ENCODE measurements at places on chromosomes 2 and 18. TPM values are rescaled to one million over a fixed set of nuclear protein-coding genes. Genes with fewer than 3 reads are reported as not detected.
A peak's percentile ranks its signal among the peaks of the same experiment; 100 is the strongest.

YPEL5 gene
- 36.1 TPM for total RNA-seq

CENPO gene
- total RNA-seq = 52.2 TPM

PDE11A gene
- total RNA-seq = 0.62 TPM

CNTNAP5 gene
- total RNA-seq = not detected

AMER3 gene
- not detected for total RNA-seq

SERPINB5 gene
- not detected for total RNA-seq

KIF1A gene
- 41.1 TPM for total RNA-seq

NYAP2 gene
- total RNA-seq = 0.07 TPM

DNA sequence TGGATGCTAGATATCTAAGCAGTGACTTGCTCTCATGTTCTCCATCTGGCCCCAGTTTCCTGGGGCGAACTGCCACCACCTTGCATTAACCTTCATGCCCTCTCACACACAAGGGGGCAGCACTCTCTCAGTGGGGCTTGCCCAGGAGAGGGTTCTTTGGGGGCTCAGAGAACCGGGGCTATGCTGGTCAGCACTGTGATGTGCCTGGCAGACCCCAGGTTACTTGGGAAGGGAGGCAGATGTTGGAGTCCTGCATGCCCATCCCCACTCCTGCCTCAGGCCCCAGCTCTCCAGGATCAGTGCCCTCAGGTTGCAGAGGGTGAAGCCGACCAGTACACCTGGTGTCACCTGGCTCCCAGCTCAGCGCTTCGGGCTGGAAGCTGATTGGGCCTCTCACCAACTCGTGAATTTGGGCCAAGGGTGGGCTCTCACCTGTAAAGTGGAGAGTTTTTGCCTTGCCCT is 396.2 kb upstream of the HS6ST1 start:
- no peak overlapping the region for H3K27ac ChIP-seq
- H3K4me1 ChIP-seq = no peaks in the 10 kb centered on the region

DNA sequence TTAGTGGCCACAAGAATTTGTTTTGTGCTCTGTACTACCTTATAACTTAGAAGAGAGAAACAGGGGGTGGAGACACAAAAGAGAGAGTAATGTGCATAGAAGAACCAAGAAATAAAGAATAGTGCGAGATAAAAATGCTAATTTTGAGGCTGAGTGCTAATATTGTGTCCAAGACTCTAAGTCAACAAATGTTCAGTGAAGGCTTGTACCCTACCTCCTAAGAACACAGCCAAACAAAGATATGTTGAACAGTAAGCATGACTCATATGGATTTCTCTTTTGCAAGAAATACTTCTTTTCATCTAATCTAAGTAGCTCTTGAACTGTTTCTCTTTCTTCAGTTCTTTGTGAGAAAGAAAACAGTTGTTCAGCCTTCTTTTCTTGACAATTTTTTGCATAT is 45.2 kb downstream of the GAREM1 start:
- H3K4me1 ChIP-seq = peaks cover 8% of the 10 kb centered on the region
- no peaks in the 10 kb centered on the region for H3K36me3 ChIP-seq
- no peak overlapping the region for H3K27ac ChIP-seq
- no peak overlapping the region for H3K4me3 ChIP-seq

DNA sequence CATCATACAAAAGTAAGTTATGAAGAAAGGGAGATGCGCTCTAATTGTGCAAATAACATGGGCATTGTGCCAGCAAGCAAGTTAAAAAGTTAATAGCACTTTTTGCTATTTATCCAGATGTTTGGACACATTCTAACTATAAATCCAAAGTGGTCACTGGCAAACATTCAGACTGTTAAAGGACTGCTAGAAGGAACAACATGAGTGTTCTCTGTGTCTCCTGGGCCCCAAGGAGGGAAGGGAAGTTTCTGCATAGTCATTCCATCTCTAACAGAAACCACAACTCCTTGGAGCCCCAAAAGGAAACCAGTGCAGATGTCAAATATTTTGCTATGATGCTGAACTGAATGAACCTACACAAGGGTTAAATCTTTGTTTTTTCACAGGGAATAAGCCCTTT is 213.3 kb upstream of the HNRNPA3 start:
- no peaks in the 10 kb centered on the region for H3K4me1 ChIP-seq
- H3K36me3 ChIP-seq = no peaks in the 10 kb centered on the region
- DNase-seq = no peak
- no peaks in the 10 kb centered on the region for H3K27me3 ChIP-seq
- no peak overlapping the region for H3K4me3 ChIP-seq
- no peak overlapping the region for H3K27ac ChIP-seq

DNA sequence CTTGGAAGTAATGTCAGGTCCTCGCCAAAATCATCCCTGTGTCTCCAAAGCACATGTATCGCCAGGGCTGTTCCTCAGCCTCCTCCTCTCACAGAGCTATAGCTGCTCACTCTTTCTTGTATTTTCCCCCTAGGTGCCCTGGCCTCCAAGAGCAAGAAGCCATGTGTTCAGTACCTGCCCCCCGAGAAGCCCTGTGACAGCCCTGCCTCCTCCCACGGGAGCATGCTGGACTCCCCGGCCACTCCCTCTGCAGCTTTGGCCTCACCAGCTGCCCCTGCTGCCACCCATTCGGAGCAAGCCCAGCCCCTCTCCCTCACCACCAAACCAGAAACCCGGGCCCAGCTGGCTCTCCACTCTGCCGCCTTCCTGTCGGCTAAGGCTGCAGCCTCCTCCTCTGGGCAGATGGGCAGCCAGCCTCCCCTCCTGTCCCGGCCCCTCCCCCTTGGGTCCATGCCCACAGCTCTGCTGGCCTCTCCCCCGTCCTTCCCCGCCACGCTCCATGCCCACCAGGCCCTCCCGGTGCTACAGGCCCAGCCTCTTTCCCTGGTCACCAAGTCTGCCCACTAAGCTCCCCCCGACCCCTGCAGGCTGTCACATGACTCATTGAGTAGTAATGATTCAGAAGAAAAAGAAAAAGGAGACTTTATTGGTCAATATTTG is 18.8 kb downstream of the TGOLN2 start:
- no peak overlapping the region for H3K4me3 ChIP-seq
- no peak for DNase-seq
- H3K4me1 ChIP-seq = no peaks in the 10 kb centered on the region
- peak overlapping the region; percentile 38 for H3K27ac ChIP-seq
- H3K36me3 ChIP-seq = no peaks in the 10 kb centered on the region

DNA sequence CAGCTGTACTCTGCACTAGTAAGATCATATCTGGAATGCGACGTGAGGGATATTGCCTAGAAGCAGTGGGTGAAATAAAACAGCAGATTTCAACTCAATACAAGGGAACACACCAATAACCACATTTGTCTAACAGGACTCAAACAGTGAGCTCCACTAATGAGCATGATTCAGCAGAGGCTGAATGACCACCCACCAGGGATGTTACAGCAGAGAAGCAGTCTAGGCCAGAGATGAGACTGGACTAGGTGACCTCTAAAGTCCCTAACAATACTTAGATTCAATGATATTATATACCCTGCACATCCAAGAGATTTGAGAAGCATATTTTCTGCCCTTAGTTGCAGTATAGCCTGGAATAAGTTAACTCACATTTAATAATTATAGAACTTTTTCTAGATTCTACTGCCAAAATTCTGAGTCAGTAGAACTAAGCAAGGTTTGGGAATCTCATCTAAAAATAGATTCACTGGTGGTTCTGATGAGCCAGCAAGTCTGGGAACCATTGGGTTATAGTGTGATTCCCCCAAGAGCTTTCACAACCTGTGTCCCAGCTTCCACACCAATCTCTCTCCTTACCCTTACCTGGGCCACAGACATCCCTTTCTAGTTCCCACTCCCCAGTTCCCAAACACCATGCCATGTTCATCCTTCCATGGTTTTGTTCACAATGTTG is 6.3 kb downstream of the THOC1 start:
- H3K4me1 ChIP-seq = peaks cover 2% of the 10 kb centered on the region
- H3K27ac ChIP-seq = no peak overlapping the region

DNA sequence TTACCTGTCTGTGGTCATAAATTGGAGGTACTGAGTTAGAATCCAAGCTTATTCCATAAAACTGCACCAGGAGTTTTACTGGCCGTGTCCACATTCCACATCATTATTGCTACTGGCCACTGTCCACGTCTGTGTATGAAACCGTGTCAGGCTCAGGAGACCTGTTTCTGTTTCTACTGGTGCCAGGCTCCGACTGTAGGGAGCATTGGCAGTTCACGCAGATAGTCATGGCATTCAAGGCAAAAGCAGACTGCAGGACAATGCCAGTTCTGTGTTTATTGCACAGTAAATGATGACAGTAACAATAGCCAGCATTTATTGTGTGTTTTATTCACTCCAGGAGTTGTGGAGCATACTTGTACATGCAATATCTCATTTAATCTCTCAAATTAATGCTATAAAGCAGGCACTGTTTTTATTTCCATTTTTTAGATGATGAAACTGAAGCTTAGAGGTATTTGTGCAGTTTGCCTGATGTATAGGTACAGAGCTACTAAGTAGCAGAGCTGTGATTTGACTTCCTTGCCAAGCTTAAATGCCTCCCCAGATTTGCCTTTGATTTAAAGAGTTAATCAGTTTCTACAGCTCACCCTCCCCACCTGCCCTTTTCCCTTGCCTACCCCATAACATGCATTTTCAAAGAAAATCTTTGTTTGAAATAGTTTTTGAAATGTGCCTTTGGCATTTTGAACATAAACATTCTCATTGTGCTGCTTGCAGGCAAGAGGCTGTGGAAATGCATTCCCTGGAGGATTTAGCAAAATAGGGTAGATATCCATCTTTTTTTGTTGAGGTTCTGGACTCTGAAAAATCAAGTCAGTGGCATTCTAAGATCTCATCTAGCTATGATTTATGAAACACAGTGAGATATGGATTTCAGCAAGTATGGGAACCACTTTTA is 55.5 kb downstream of the MAP4K4 start:
- H3K36me3 ChIP-seq = peaks cover 4% of the 10 kb centered on the region
- no peak overlapping the region for H3K4me3 ChIP-seq

GRCh38 chr2:20212871-20213503 is 11.9 kb downstream of the SDC1 start:
- H3K27me3 ChIP-seq = no peaks in the 10 kb centered on the region
- DNase-seq = no peak
- no peak overlapping the region for H3K27ac ChIP-seq
- H3K4me3 ChIP-seq = no peak overlapping the region

DNA sequence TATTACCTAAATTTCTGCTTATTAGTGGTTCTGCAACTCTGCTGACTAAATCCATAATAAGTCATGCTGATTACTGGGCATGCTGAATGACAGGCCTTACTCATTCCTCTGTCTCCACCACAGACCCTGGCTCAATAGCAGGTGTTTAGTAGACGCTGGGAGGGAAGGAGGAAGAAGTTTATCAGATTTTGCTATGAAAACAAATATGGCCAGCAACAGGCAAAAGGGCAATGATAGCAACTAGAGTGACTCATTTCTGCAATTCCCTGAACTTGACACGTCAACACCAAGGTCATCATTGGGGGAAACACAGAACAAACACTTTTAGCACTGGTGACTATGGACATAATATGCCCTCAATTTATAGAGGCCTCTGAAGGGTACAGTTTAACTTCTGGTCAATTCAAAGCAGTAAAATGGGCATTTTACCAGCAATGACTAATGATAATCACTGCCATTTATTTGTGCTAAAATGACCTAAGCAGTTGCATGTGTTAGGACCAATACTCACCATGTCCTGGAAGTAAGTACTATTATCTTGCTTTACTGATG is 35.2 kb downstream of the TMEM163 start:
- DNase-seq = no peak
- no peak overlapping the region for H3K4me3 ChIP-seq
- H3K4me1 ChIP-seq = no peaks in the 10 kb centered on the region
- no peaks in the 10 kb centered on the region for H3K36me3 ChIP-seq
- H3K27me3 ChIP-seq = no peaks in the 10 kb centered on the region

DNA sequence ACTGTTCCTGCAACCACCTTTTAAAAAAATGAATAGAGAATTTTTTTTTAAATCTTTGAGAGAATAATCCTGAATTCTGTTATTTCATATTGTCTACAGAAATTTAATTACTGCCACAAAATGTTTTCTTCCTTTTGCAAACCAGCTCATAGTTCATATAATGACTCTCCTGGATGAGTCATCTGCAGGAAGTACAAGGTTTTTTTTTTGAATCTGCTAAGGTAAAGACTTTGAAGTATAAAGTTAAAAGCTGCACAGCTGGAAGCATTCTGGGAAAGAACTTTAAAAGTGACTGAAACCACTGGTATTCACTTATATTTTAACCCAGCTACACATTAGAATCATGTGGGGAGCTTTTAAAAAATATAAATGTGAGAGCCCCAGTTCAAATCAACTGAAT is 25.4 kb downstream of the SESTD1 start:
- no peak overlapping the region for H3K4me3 ChIP-seq
- H3K27me3 ChIP-seq = no peaks in the 10 kb centered on the region
- no peaks in the 10 kb centered on the region for H3K36me3 ChIP-seq
- DNase-seq = no peak
- H3K27ac ChIP-seq = no peak overlapping the region

DNA sequence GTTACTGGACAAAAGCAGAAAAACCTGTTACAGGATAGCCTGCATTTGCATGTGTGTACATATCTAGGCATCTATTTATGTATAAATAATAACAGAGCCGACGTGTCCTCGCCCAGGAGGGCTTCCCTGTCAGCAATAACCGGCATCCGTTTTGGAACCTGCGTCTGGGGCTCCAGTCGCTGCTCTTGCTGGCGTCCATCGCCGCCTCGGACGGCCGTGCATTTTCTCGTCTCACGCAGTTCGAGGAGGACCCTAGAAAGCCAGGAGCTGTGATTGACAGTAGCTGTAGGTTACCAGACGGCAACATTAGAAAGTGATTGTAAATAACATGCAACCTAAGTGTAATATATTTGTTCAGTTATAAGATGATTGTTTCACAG is 132.6 kb downstream of the NFATC1 start:
- no peak overlapping the region for H3K4me3 ChIP-seq
- no peaks in the 10 kb centered on the region for H3K36me3 ChIP-seq
- H3K27me3 ChIP-seq = peaks cover 34% of the 10 kb centered on the region
- H3K4me1 ChIP-seq = no peaks in the 10 kb centered on the region

DNA sequence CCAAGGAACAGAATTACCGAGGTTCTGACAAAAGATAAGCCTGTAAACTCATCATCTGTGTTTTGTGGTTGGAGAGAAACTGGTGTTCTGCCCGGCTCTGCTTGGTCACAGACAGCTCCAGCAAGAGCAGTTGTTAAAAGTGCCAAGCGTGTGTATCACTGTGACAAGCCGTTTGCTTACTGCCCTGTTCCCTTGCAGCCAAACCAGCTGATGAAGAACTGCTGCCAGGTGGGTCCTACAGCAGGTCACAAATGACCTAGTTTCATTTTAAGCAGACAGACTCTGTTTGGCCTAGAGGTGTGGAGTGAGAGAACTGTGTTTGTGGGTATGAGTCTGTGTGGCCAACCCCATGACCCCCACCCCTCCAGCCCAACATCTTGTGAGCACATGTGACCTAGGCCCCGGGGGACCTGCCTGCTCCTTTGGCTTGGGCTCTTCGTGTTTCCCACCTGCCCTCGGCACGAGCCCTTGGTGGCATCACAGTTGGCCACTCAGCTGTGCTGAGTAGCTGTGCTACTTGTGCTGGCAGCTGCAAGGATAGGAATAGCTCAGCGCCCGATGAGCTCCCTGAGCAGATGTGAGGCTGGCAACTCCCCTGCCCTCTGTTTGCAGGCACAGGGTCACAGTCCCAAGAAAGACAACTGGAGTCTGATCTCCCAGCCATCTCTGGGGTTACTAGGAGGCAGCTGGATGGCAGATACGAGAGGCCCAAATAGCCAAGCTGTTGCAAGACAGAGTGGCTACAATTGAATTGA is 9.7 kb downstream of the OXER1 start:
- no peak for DNase-seq
- H3K36me3 ChIP-seq = no peaks in the 10 kb centered on the region
- no peaks in the 10 kb centered on the region for H3K27me3 ChIP-seq
- no peak overlapping the region for H3K27ac ChIP-seq

All from neural progenitor cell (in vitro differentiated cells).